GM12878 (cell line): ENCODE measurements at places on chromosomes 12 and 14. TPM values are rescaled to one million over a fixed set of nuclear protein-coding genes. Genes with fewer than 3 reads are reported as not detected.

DNA sequence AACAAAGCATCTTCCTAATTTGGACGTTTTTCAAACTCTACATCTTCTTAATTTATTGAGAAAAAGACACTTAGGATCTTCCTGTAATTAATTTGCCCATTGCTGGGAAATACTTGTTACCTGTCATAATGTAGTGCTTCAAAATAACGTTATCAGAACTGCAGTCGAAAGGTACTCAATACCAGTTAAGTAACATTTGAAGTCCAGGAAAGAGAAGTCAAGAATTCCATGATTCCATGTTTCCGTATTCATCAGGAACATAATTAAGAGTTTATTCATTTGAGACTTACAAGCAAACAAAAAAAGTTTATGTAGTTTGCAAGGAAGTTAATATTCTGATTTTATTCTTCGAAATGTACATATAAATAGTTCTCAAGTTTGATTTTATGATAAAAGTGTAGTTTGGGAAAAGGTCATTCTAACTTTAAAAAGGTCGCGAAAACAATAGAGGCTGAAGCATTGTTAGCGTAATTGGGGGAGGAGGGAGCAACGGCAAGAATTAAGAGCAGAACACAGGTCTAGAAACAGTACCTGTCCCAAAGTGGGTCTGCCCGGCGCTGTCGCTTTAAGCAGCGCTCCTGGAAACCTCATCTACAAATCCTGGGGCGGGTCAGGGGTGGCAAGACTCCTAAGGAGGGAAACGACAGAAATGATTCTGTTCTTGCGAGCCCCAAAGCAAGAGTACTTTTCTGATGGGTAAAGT is 1.2 kb upstream of the KCNMB4 start:
- no peaks in the 10 kb centered on the region for H3K36me3 ChIP-seq
- H3K27ac ChIP-seq, result no peak overlapping the region
- H3K4me1 ChIP-seq, result peaks cover 15% of the 10 kb centered on the region

Gene CCDC196
- total RNA-seq, result not detected in 2 replicates

DNA sequence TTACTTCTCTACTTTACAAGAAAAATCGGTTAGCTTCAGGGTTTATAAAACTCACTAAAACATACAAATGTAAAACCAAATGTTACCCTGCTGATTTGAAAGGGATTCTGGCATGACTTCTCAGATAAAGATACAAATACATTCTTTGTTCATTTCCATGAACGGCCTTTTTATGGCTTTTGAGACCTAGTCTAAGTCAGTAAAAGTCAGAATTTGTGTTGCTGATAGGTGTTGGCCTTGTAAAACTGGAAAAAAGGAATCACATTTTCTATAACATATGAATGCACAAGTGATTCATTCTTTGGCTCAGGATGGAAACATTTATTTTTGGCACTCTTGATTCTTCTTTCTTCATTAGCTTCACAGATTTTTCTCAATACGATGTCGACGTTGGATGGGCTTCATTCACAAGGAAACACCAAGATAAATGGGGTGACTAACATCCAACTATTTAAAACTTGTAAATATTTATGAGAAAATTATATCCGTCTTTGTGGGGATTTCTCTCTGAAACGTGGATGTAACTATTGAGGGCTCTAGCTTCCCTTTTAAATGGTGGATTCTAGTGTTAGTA is 27.0 kb upstream of the CPM start:
- H3K4me1 ChIP-seq, result peaks cover 6% of the 10 kb centered on the region; the same call in 1 of the 2 replicates
- H3K27me3 ChIP-seq, result no peaks in the 10 kb centered on the region
- H3K36me3 ChIP-seq, result no peaks in the 10 kb centered on the region
- DNase-seq, result no peak

DNA sequence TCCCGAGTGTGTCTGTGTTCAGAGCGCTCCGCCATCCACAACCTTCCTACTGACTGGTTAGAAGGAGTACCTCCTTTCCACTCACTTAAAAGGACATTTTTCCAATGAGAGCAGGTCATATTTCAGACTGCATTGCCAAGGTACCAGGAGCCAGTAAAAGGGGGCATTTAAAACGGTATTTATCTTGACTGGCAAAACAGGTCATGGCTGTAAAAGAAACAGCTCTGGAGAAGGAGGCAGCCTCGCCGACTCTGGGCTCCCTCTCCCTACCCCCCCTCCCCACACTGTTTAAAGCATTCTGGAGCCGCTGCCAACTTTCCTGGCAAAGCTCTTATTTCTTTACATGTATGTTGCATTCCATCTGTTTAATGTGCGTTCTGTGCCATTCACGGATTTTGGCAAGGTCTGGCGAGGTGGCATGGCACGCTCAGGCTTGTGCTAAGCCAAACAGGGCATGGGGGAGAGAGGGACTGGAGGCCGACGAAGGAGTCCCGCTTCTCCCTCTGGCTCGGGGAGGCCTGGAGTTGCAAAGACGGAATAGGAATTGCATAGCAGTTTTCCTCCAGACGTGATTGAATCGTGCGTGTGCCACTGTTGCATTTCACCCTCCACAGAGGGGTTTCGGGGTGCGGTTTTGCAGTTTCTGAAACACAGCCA is 41.2 kb upstream of the MED13L start:
- H3K27ac ChIP-seq, result no peak overlapping the region
- no peaks in the 10 kb centered on the region for H3K36me3 ChIP-seq
- no peak for DNase-seq
- peaks cover 2% of the 10 kb centered on the region for H3K27me3 ChIP-seq
- H3K4me1 ChIP-seq, result peaks cover 12% of the 10 kb centered on the region

Gene SCN8A
- total RNA-seq, result 0.08 and 0.11 TPM in 2 replicates

- no peak for DNase-seq
- peaks cover 7% of the 10 kb centered on the region for H3K27me3 ChIP-seq
- no peaks in the 10 kb centered on the region for H3K36me3 ChIP-seq
- H3K27ac ChIP-seq, result no peak overlapping the region
- peaks cover 8% of the 10 kb centered on the region for H3K4me1 ChIP-seq
Measured at GRCh38 chr12:42588524-42589464, 752 bp downstream of the PRICKLE1 start.

DNA sequence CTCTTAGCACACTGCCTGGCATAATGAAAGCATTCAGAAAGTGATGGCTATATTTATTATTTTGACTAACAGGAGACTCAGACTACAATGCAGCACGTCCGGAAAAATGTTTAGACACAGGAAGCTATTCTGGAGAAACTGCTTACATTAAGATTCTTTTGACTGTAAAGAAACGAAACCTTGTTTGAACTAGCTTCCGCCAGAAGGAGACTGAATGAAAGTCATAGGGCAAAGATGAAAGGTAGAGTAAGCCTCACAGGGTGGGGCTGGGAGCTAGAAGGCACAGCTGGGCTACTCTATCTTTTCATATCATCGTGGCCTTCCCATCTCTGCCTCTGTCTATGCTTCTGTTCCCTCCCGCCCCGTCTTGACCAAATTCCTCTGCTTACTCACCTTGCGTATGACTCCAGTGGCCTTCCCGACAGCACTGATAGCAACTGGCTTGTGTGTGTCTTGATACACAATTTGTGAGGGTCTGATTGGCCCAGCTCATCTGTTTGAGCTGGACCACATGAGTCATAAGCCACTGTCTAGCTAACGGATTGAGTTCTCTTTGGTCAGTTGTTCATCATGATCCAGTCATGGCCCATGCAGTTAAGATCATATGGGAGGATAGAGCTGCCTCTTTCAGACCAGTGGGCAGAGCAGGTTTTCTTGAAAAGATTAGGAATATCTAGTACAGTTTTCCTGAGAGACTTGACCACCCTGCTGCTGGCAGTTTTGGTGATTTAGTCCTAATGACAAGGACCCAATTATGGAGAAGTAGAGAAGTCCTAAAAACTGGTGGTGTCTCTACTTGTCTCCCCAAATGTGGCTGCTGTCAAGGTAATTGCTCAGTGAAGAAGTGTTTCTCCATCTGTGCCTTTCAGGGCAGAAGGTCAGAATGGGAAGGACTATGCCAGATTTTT is 151.5 kb upstream of the SLC38A2 start:
- no peak for DNase-seq
- H3K4me1 ChIP-seq, result no peaks in the 10 kb centered on the region
- H3K27me3 ChIP-seq, result no peaks in the 10 kb centered on the region
- H3K27ac ChIP-seq, result no peak overlapping the region

Gene MYBPC1
- not detected in 2 replicates for total RNA-seq

GRCh38 chr14:35752380-35752779 is 56.7 kb downstream of the RALGAPA1 start:
- H3K27ac ChIP-seq, result no peak overlapping the region
- no peak for DNase-seq
- H3K27me3 ChIP-seq, result no peaks in the 10 kb centered on the region
- H3K4me1 ChIP-seq, result no peaks in the 10 kb centered on the region

DNA sequence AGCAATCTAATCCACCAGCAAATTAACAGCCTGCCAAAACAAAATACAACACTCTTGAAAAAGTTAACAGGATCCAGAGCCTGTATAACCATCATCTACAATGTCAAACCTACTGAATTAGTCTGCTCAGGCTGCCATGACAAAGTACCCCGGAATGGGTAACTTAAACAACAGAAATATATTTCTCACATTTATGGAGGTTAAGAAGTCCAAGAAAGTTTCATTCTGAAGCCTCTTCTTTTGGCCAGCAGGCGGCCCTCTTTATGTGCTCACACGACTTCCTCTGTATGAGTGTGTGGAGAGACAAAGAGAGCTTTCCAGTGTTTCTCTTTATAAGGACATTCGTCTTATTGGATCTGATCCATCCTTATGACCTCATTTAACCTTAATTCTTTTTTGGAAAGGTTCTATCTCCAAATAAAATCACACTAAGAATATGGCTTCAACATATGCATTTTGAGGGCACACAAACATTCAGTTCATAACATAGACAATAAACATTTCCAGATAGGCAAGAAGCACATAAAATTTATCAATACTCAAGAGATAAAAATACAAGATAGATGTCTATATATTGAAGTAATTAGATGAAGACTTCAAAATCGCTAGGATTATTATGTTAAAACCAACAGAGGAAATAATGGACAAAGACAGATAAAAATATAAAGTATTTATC is 5.9 kb upstream of the RERG start:
- no peaks in the 10 kb centered on the region for H3K4me1 ChIP-seq
- DNase-seq, result no peak
- no peak overlapping the region for H3K27ac ChIP-seq
- H3K4me3 ChIP-seq, result no peak overlapping the region

DNA sequence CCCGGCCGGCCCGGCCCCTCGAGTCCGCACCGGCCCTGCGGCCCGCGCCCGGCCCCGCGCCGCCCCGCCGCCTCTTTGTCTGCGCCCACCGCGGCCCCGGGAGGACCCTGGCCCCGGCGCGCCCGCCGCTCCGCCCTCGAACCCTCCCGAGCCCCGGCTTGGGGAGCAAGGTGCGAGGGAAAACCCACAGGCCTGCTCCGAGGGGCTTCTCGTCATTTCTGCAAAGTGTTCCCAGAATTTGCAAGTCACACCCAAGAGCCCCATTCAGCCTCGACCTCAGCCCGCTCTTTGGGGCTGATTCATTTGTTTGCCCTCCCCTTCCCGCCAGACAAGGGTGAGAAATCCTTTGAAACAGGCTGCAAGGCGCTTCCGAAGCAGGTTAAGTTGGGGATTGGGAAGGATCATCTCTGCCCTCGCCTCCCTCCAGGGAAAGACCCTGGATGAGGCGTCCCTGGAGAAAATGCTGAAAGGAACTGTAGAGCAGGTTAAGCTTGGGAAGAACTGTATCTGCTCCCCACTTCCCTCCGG is 325 bp upstream of the CLIP1 start:
- H3K27ac ChIP-seq, result peak overlapping the region; percentile 27
- no peaks in the 10 kb centered on the region for H3K27me3 ChIP-seq
- no peaks in the 10 kb centered on the region for H3K36me3 ChIP-seq
- no peak for DNase-seq
- H3K4me1 ChIP-seq, result peaks cover 22% of the 10 kb centered on the region
- peak overlapping the region; percentile 87 for H3K4me3 ChIP-seq

GRCh38 chr12:93408813-93409212 is 31.1 kb downstream of the NUDT4 start:
- no peaks in the 10 kb centered on the region for H3K4me1 ChIP-seq
- no peak overlapping the region for H3K27ac ChIP-seq
- no peak for DNase-seq
- H3K4me3 ChIP-seq, result no peak overlapping the region
- H3K27me3 ChIP-seq, result no peaks in the 10 kb centered on the region

DNA sequence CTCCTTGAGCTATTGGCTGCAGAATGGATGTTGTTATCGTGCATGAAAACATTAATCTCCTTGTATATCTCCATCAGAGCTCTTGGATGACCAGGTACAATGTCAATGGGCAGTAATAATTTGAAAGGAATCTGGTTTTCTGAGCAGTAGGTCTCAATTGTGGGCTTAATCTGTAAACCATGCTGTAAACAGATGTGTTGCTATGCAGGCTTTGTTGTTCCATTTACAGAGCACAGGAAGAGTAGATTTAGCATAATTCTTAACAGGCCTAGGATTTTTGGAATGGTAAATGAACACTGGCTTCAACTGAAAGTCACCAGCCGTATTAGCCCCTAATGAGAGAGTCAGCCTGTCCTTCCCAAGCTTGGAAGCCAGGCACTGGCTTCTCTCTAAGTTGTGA is 50.4 kb downstream of the ATG14 start:
- no peaks in the 10 kb centered on the region for H3K36me3 ChIP-seq
- no peak overlapping the region for H3K4me3 ChIP-seq
- no peak for DNase-seq

DNA sequence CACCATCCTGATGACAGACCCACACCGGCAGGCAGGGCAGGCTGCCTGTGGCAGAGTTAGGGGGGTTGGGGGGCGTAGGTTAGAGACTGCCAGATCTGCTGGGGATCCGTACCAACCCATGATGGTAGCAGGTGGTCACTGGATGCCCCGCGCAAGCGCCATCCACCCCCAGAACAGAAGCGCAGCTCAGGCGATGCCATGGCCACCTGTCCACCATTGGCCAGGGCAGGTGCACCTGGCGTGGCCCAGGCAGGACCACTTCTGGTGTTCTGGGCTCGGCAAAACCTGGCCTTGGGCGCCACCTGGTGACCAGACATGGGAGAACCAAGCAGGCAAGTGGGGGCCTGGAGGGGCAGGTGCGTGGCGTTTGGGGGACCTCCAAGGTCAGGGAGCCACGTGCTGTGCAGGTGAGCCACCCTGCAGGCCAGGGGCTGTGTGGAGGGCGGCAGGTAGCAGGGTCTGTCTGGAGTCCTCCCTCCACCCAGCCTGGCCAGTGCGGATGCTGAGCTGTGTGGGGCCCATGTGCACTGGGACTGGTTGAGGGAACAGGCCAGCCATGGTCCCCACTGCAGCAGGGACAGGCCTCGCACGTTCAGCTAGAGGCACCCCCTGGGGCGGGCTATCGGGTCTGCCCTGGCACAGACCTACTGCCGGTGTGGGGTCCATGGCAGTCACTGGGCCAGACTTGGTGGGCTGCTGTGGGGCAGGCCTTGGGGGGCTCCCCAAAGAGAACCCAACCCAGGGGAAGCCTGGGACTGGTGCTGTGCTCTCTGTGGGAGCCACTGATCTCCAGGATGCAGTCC is 15.6 kb downstream of the BAG5 start:
- no peak overlapping the region for H3K27ac ChIP-seq
- no peaks in the 10 kb centered on the region for H3K36me3 ChIP-seq
- no peaks in the 10 kb centered on the region for H3K4me1 ChIP-seq
- H3K4me3 ChIP-seq, result no peak overlapping the region

GRCh38 chr12:70615174-70615866 is 21.9 kb downstream of the PTPRB start:
- H3K27me3 ChIP-seq, result no peaks in the 10 kb centered on the region
- no peaks in the 10 kb centered on the region for H3K36me3 ChIP-seq
- DNase-seq, result no peak
- H3K27ac ChIP-seq, result no peak overlapping the region
